ENCODE measurements at places on chromosomes 11 and 22.

DNA sequence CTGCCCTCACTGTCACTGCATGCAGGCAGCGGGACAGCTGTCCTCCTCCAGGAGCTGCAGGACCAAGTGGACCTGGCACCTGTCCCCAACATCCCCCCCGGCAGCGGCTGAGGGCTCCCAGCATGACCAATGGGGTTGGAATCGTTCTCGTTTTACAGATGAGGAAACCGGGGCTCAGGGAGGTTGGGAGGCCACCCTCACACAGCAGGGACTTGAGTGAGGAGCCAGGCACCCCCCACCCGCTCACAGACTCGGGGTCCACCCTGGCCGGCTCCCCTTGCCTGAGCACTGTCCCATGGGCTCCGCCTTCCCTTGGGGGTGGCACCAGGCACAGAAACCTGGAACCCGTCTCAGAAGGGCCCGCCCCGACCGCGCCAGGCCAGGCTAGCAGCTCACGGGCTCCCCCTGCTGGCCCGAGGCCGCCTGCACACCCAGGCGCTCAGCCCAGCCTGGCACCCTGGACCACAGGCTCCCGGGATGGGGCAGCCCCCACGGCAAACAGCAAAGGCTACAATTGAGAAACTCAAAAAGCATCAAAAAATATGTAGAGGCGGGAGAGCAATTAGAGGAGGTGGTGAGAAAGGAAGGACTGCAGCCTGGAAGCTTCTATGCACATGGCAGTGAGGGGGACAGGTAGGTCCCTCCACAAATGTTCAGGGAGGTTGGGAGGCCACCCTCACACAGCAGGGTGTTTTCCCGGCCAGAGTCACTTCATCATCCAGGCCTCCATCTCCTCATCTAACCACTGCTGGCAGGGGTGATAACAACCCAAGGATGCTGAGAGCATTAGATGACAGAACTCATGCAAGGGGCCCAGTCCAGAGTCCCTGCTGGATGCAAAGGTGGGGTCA, 12.8 kb downstream of the MACROD1 start:
- no peak for DNase-seq

DNA sequence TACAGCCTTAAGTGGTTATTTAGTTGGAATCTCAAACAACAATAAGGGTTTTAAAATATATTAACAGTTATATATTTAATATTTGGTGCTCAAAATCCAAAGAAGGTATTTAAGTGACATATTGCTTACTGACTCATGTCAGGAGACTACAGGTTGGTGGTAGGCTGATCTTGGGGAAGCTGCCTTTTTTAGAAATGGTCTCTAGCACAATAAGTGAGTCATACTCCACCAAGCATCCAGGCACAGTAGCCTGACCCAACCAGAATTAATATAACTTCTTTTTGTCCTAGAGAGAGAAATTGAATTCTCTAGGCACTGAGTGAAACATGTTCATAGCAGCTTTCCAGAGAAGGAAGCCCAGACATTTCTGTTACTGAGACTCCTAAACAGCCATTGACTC, 868.5 kb upstream of the TENM4 start:
- no peak for DNase-seq

DNA sequence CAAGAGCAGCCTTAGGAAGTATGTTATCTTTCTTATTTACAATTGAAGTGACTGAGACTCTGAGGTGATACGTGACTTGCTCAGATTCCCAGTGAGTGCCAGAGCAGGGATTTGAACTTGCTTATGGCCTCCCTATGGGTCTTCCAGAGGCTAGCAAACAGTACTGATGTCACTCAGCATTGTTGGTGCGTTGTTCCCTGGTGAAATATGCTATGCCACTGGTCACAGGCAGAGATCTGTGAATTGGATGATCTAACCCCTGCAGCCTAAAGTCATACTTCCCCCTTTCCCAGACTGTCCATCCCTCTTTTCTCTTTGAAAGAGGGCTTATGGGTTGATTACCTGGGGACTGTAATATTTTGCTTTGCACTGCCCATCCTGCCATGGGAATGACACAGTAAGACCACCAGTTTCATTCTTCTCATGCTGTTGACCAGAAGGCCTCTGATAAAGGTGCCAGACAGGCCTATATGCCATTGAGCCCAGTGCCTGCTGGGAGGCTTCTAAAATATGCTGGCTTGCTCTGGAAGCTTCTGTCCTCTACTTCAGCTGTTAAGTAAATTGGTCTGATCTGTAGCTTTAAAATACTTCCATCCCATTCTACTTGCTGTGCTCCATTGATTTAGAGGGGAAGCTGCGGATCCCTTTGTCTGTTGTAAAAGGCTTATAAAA, 152.2 kb upstream of the E2F8 start:
- DNase-seq = no peak

DNA sequence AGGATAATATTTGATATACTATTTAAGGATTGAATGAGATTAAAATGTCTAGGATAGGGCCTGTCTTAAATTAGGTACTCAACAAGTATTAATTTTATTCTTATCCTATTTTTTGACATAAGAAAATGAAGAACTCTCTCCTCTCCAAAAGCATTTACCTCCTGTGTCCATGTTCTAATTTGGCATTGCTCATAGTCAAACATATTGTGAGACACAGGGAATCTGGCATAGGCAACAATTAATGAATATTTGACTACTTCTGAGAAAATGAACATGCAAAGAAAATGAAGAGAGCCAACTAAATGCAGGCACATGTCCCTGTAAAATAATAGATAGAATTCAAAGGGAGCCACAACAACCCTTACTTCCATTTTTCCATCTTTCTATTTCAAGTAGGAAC, 198.5 kb upstream of the C11orf87 start:
- no peak for DNase-seq

DNA sequence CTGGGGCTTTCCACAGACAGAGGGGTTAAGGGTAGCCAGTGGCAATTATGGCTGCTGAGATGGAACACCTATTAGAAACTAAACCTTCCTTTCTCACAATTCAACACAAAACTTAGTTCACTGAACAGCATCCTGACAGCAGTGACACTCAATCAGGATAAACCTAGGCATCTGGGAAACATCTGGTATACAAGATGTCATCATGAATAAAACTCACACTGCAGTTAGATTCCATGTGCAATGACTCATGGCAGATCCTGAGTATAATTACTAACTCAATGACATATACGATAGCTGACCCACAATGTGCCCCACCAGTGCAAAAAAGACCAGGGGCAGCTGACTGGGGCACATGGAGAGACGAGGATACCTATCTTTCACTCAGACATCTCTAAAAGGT, 17.7 kb downstream of the RBFOX2 start:
- no peak for DNase-seq

Measured in right renal pelvis (tissue), 4 donors.